ENCODE measurements at places on chromosomes 12 and 14.

DNA sequence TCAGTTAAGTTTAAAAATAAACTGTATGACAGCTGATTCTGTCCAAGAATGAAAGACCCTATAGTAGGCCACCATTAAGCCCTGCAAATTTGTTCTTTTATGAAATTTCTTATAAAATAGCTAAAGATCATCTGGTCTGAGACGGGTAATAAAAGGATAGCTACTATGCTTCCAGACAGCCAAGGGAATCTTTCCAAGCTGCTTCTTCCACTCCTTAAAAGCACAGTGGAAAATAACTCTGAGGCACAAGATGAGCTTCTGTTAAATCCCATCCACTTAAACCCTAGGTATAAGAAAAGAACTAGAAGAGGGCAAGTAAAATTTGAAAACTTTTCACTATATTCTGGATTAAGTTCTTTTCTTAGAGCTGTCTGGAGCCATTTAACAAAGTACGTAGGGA is 194.3 kb downstream of the CAPZA3 start:
- no peak for DNase-seq

DNA sequence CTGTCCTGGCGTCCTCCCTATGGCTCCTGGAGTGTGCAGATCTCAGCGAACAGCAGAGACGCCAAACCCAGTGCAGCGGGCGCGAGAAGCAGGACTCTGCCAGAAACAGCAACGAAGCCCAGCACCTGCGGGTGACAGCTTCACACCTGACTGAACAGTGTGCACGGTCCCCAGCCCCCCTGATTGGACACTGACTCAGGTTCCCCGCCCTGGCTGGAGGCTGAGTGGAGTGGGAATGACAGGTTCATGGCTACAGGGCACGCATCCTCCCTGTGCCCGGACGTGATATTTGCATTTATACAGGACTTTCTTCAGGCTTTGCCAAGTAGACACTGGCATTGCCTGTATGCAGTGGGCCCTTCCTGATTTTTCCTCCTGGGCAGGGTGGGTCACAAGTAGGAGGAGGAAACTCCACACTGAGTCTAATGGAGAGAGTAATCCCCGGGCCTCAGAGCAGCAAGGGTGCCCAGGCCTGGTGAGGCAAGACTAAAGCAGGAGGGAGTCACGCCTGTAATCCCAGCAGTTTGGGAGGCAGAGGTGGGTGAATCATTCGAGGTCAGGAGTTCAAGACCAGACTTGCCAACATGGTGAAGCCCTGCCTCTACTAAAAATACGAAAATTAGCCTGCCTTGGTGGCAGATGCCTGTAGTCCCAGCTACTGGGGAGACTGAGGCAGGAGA is 71.6 kb downstream of the ASCL4 start:
- DNase-seq: no peak

DNA sequence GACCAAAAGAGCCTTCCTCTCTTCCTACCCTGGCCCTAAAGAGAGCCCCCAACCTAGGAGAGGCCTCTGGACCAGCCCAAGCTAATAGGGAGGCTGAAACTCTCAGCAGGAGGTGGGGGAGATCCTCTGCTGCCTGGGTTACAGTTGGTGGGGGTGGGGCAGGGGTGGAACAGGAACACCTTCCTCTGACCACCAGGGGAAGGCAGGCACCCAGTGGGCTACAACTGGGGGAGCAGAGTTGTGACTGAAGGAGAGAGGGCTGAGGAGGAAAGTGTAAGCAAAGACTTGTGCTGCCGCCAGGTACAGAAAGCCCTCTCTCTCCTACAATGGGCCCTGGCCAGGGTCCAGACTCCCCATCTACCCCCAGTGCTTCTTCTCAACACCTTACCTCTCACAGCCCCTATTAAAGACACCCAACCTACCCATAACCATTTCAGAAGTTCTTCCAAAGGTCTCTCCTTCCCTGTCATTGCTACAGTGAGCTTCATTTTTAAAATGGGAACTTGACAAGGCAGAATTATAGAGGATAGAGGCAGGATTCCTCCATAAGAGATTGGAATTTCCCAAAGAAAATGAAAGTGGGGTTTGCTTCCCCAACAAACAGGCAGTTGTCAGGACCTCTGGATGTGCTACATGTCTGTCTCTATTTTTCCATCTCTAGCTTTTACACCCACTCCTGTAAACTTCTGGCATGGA is 1.4 kb downstream of the MYO1A start:
- no peak for DNase-seq

GRCh38 chr12:112199136-112199535 is 73.8 kb downstream of the TRAFD1 start:
- no peak for DNase-seq

- DNase-seq: no peak
Measured at GRCh38 chr12:109492371-109492770, 14.9 kb downstream of the UBE3B start.

- no peak for DNase-seq
Measured at GRCh38 chr12:42141981-42142606, 2.6 kb downstream of the GXYLT1 start.

DNA sequence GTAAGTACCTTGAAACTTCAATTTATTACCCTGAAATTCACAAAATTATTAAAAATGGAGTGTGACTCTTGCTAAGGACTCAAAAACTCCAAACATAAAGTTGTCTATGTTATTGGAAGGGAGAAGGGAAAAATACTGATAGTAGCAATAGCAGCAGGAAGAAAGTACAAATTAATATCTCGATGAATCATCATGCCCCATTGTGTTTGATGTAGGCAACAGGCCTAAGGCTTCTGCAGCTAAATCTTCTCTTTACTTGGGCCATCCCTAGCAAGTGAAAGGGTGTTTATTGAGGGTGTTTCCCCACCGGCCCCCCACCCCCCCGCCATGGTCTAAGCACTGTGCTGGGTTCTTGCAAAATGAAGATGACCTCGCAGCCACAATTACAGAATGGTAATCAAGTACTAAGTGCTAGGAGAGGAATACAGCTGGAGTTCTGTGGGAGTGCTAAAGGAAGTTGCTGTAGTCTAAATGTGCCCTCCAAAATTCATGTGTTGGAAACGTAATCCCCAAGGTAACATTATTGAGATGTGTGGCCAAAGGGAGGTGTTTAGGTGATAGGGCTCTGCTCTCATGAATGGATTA is 76.5 kb downstream of the SNAPC1 start:
- DNase-seq: no peak
